T-helper 1 cell treated with Interleukin-12 subunit alpha and Interleukin-12 subunit beta and Interleukin-4 antibody, amounts not matched to agents 30 ng/mL and 1 ng/mL, for 36 hours (primary cell): ENCODE measurements at places on chromosomes 1 and 21. TPM values are rescaled to one million over a fixed set of nuclear protein-coding genes. Genes with fewer than 3 reads are reported as not detected.

OR14K1 gene
- total RNA-seq = not detected in 2 replicates

PRDM15 gene
- 11.2 and 13.7 TPM in 2 replicates for total RNA-seq

ATP6V1G3 gene
- not detected in 2 replicates for total RNA-seq

YBEY gene
- 12.5 and 12.7 TPM in 2 replicates for total RNA-seq

RAB3B gene
- 0.02 TPM in 1 of 2 replicates, not detected in the other for total RNA-seq

PWP2 gene
- total RNA-seq = 7.1 and 10.8 TPM in 2 replicates

NR0B2 gene
- not detected in 2 replicates for total RNA-seq

HES3 gene
- total RNA-seq = not detected in 2 replicates

CFHR3 gene
- total RNA-seq = not detected in 2 replicates

CYP4X1 gene
- not detected in 2 replicates for total RNA-seq

GALE gene
- total RNA-seq = 20.4 and 20.7 TPM in 2 replicates

HSPA6 gene
- total RNA-seq = 1.1 and 1.6 TPM in 2 replicates

PAX7 gene
- total RNA-seq = not detected in 2 replicates
